Left cardiac atrium (tissue), 4 donors: ENCODE measurements at places on chromosomes 12 and 14.
A peak's percentile ranks its signal among the peaks of the same experiment; 100 is the strongest.

- peak; percentile 42 for DNase-seq
Measured at GRCh38 chr12:81758421-81759189, 545 bp downstream of the PPFIA2 start.

DNA sequence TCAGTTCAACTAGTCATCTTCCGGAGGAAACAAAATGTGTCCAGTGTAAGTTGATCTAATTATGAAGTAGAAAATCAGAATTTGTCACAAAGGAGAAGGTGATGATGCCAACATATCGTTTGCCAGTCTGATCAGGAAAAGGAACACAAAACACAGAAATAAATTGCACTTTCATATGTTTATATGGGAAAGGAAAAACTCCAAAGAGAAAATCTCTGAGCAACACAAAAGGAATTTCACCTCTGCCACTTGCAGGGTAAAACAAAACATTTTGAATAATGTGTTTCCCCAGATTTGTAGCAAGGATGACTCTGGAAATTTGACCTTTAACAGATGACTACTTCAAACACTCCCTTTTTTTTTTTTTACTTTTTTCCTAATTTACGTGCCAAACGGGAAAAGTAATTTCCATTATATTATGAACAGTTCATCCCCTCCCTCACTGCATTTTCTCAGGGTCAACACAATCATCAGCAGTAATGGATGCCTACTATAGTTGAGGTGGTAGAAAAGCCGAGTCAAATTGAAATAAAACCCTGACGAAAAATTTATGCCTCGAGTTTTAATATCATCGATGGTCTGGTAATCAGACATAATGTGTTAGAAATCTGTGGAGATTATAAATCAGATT lies 25.6 kb downstream of the MGAT4C start:
- DNase-seq = no peak

DNA sequence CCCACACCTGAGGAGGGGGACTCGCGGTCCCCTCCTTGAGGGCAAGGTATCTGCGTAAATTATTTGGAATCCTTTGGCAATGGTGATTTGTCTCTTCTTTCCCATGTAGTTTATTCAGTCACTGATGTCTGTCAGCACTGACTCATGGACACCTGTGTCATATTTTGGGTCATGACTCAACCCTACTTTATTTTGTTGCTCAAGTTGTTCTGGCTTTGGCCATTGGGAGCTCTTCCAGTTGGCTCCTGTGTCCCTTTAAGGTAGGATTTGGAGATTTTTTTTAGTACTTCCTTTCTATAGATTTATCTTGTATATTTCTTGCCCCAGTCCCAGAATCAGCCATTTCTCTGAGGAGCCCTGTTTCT lies 47.4 kb upstream of the C14orf180 start:
- peak; percentile 5 for DNase-seq

DNA sequence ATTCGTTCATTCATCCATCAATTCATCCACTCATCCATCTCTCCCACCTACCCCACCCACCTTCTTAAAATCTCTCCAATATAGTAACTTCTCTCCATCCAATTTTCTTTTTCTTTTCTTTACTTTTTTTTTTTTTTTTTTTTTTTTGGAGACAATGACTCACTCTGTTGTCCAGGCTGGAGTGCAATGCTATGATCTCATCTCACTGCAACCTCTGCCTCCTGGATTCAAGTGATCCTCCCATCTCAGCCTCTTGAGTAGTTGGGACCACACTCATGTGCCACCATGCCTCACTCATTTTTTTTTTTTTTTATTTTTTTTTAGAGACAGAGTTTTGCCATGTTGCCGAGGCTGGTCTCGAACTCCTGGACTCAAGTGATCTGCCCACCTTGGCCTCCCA lies 118.4 kb downstream of the SUDS3 start:
- DNase-seq = no peak

GRCh38 chr12:32820376-32820931 lies 64.8 kb upstream of the YARS2 start:
- no peak for DNase-seq

- DNase-seq = no peak
Measured at GRCh38 chr12:122870867-122871664, 24.9 kb downstream of the VPS37B start.
